Upper lobe of left lung (tissue), 6 donors: ENCODE measurements at places on chromosomes 12 and 14.

GRCh38 chr12:56078427-56078826 is 1.5 kb upstream of the ERBB3 start:
- no peak for DNase-seq

- no peak for DNase-seq
These were observed 57.2 kb downstream of the TSPAN19 start for GRCh38 chr12:84978921-84979320.

- DNase-seq = no peak
These were observed 644.0 kb downstream of the DIO2 start for GRCh38 chr14:79567306-79567705.

- no peak for DNase-seq
These were observed 182.8 kb downstream of the NUAK1 start for GRCh38 chr12:105955976-105956375.

GRCh38 chr12:54603173-54603814 is 14.8 kb upstream of the PPP1R1A start:
- DNase-seq = peak; percentile 54

- no peak for DNase-seq
These were observed 51.4 kb upstream of the TMTC2 start for GRCh38 chr12:82635263-82635662.
